H54 (cell line): ENCODE measurements at places on chromosomes 6 and 20.
A peak's percentile ranks its signal among the peaks of the same experiment; 100 is the strongest.

GRCh38 chr6:33390767-33391277 is 801 bp upstream of the KIFC1 start:
- no peak for DNase-seq

DNA sequence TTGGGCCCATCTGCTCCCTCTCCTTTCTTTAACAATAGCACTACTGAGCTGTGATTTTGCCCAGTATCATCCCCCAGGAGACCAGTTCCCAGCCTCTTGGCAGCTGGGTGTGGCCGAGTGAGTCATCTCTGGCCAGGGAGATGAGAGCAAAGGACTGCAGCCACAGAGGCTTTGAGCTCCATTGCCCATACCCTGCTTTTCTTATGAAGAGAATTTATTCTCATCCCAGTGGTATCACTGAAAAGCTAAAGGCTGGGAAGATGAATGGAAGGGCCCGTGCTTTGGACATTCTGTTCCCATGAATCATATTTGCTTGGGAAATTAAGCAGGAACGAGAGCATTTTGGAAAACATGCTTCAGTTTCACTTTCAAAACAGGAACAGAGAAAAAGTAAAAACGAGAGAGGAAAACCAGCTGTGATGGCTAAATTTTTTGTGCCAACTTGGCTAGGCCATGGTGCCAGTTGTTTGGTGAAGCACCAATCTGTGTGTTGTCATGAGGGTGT is 14.9 kb downstream of the CST3 start:
- DNase-seq, result peak; percentile 69

DNA sequence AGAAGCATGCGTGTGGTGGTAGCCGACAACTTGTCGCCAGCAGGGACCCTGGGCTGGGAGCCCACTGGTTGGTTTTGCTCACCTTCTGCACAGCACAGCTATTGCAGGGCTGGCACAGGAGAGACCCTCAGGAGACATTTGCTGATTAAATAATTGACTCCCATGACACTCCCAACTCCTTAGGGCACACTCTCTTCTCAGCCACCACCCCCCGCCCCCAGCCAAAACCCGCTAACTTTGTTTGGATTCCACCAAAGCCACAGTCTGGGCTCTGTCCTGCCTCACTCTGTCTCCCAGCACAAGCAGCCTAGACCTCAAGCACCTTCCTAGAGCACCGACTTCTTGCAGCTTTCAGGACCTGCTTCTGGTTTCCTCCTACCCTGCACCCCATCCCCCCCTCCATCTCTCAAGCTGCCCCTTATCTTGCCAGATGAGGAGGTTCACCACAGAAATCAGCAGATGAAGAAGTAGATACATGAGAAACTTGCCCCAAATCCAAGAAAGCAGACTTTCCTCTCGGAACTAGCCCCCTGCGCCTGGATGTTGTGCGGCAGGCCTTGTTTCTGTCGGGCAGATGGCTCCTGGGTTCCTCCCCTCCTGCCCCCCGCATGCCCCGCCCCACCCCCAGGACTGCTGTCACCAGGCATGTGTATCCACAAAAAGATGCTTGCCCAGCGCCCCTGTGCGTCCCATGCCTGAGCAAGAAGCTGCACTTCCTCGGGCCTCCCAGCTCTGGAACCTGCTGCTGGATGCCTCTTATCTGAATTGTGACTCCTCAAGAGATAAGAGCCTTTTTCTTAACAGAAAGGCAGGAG is 35.0 kb upstream of the CD93 start:
- no peak for DNase-seq

DNA sequence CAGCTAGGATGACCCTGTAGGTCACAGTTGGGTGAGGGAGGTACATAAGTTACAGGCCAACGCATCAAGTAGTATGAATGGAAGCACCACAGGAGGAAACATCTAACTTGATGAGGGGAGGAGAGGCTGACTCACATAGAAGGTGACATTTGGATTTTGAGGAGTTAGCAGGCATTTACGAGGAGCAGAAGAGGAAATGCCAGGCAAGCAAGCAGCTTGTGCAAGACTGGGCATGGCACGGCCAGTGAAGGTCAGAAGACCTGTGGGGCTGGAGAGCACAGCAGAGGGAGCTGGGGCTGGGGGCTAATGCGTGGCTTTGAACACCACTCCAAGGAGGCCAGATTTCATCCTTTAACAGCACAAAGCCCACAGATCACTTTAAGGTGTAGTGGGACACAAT is 37.8 kb downstream of the MUC22 start:
- DNase-seq, result no peak

DNA sequence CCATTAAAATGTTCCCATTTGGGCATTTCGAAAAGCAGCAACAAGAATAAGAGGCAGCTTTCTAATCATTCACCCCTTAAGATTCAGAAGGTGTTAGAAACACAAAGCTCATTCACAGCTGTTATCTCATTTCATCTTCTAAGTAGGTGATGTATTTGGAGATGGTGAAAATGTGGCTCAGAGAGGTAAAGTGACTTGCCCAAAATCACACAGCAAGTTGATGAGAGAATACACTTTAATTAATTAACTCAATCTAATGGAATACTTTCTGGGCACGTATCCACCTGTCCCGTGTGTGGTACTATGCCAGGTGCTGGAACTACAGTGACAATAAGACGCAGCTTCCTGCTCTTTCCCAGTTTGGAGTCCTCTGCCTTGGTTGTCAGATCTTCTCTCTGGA is 147.4 kb upstream of the LRFN2 start:
- no peak for DNase-seq

DNA sequence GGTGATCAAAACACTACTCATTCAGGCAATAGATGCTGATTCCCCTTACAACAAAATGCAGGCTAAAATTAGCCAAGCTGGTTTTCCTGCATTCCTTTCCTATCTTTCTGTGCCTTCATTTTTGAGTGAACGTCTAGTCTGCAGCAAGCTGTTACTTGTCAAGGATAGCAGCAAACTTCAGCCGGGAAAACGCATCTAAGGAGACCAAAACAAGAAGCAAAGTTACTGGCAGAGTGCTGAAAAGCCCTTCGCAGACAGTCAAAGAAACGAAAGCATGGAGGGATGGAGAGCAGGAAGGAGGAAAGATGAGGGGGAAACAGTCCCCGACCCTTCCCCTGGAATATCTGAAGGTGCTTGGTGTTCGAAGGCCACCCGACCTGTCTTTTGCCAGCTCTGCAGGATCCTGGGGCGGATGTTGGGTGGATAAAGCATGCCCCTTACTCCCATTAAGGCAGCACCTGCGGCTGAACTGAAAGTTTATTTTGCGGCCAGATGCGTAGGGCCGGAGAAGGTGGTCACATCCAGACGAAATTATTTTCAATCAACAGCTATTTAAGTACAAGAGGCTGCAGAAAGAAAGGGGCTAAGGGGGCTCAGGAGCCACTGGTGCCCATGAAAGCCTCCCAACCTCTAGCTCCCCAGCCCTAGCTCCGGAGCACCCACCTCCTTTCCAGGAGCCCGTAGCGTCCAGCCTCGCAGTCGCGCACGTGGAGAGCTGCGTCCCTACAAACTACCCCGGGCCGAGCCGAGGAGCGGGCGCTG is 538 bp downstream of the FERMT1 start:
- no peak for DNase-seq

GRCh38 chr20:20440886-20441658 is 73.2 kb downstream of the INSM1 start:
- no peak for DNase-seq
